ENCODE measurements at places on chromosomes 1 and 21.

DNA sequence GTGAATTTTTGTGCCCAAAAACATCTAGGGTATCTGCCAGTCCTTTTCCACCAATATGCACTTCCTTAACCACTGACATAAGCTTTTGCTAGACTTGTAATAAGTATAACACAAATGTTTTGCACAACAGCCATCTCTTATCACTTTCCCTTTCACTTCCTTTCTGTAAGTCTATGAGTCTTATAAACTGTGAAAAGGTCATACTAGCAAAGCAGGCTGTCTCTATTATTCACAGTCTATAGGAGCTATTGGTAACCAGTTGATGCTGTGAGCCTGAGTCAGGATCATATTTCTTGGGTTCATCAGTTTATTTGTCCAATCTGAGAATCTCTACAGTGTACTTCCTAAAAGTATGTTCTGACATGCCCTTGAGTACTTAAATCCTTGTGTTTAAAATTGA lies 172.6 kb downstream of the CHRM3 start:
- DNase-seq: no peak

DNA sequence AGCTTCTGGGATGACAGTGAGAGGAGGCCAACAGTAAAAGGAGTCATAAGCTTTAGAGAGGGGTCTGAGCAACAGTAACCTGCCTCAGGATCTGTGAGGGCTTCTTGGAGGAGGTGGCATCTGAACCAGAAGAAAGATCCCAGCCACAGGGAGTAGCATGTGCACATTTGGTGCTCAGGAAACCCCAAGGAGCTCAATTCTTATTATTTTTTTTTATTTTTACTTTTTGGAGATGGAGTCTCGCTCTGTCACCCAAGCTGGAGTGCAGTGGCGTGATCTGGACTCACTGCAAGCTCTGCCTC lies 4.7 kb downstream of the THEMIS2 start:
- DNase-seq: no peak

DNA sequence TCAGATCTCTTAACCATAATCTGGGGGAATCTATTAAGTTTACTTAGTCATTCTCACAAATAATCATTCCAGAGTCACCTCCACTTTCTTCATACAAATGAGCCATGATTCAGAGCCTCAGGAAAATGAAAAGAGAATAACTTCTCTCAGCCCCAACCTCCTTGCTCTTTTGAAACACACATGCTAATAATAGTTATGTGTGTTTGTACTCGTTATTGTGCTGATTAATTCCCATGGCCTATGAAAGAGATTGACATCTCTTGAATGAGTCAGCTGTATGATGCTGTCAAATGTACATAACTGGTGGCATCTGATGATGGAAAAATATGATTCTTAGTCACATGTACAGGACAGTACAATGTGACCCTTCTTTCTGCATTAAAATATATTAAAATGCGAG lies 41.5 kb downstream of the DTL start:
- DNase-seq: no peak

DNA sequence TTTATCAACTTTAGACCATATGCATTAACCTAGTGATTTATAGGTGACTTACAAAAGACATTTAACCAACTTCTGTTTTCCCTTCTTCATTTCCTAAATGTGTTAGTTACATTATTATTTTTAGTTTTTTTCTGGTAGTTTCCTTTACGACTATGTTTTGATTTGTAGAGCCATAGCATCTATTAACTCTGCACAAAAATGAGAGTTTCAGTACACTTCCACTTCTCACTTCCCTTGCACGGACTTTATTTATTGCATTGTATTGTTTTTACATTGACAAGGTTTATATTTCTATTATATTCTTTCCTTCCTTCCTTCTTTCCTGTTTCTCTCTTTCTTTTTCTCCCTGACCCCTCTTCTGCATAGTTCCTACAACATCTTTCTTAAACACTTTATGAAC lies 14.7 kb downstream of the PKN2 start:
- no peak for DNase-seq

GRCh38 chr1:21266119-21266774 lies 24.0 kb downstream of the ECE1 start:
- no peak for DNase-seq

DNA sequence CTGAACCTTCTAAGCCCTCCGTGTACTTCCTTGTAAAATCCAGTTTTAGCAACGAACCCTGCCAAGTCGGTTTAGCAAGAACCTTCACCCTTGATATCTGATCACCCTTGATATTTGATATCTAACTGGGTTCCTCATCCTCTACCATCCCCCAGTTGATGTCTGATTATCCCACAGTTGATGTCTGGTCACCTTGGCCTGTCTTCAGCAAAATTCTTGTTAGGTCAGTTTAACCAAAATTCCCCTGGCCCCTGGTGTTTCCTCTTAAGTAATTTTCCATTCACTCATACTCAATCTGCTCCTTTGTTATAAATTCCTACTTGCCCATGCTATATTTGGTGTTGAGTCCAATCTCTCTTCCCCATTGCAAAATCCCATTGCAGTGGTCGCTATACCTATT lies 114.5 kb upstream of the ZNHIT6 start:
- no peak for DNase-seq

- DNase-seq: no peak
These were observed 28.9 kb upstream of the KLF18 start for GRCh38 chr1:44170281-44170823.

DNA sequence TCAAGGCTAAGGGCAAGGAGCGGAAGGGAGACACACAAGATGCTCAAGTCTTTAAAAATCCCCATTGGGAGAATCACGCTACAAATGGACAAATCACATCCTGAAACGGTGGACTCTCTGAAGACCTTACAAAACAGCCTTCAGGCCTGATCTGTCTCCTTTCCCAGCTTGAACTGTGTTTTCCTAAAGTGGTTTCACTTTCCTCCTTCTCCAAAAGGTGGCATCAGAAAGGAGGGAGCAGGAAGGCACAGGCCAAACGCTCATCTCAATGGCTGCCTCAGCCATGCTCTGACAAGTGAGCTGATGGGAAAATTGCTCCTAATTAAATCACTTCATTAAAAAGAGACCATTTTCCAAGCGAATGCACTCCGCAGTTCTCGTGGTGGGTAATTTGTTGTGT lies 47.7 kb downstream of the UTP25 start:
- DNase-seq: no peak

DNA sequence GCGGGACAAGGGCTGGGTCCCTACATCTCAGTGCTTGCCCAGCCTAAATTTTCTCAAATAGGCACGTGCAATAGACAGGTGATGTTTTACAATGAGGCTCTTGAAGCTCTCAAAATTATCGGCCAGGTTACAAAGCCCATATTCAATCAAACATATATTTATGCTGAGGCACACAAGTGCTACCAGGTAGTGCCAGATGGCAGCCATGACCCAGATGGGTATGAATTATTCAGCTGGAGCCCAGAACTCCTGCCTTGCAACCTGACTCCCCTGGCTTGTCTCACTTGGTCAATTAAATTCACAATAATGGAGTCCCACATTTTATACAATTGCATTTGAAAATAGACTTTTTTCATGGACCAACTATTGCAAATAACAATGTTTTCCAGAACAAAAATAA lies 12.3 kb upstream of the ADAM30 start:
- DNase-seq: no peak

- DNase-seq: no peak
These were observed 926 bp upstream of the ATP1B1 start for GRCh38 chr1:169105434-169106094.

- no peak for DNase-seq
These were observed 495.6 kb upstream of the NEGR1 start for GRCh38 chr1:72777918-72778317.

DNA sequence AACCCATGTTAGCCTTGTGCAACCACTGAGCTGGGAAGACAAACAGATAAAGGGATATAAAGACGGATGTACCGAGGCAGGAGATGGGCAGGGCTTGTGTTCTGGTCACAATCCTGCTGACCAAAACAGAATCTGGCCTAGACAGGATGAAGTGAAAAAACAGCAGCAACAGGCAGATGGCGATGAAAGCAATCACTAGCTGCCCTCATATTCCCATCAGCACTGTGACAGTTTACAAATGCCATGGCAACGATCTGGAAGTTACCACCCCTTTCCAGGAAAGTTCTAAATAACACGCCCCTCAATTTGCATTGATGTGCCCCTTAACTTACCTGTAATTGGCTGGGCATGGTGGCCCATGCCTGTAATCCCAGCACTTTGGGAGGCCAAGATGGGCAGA lies 40.6 kb upstream of the CD46 start:
- DNase-seq: no peak

DNA sequence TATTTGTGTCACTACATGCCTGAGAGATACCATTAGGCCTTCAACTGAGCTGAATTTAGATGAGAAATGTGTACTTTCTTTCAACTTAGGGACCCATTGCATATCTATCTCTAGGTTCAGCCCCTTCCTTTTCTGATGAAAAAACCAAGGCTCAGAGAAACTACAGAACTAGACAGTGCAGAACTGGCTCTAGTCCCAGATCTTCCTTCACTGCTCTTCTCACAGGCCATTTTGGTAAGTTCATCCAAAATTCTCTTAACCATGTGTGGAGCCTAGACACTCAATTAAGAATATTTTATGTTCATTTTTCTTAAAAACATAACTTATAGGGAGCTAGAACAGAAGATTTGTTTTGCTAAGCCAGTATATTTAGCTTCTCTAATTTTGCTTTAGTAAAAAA lies 128.9 kb downstream of the ASTN1 start:
- no peak for DNase-seq

DNA sequence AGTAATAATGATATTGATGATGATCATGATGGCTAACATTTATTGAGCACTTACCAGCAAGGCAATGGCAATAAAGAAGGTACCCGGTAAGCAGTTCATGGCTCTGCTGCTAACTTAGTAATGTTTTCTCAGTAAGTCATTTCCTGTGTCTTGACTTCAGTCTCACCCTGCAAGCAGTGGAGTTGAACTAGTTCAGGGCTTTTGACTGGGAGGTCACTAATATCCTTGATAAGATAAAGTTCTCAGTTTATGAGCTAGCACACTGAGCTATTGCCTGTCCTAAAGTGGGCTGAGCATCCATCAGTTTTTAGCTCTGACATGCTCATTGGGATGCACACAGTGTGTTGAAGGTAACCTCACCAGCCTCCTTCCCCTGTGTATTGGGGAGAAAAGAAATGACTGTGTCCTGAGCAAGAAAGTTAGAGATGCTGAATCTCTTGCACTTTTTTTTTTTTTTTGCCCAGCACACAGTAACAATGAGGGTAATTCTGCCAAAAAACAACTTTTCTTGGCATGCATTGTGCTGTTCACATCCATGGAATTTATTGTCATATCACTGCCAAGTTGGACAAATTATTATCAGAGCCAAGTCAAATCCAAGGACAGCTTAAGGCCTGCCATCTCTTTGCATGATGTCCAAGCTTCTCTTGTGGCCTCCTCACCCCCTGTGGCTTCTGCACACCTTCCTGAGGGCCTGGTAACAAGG lies 55.5 kb upstream of the GADD45A start:
- no peak for DNase-seq

DNA sequence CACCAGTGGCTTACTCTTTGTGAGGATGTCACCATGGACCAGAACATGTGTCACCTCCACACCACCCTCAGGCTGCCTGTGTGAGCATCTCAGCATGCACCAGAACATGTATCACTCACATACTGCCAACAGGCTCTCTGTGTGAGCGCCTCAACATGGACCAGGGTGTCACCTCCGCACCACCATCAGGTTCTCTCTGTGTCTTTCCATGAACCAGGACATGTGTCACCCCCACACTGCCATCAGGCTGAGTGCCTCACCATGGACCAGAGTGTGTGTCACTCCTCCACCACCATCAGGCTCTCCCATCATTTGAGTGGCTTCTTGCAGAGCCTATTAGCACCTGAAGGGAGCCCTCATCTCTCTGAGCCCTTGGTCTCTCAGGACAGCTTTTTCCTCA lies 125.2 kb downstream of the ZNF648 start:
- no peak for DNase-seq

- no peak for DNase-seq
These were observed 68.9 kb upstream of the FAM78B start for GRCh38 chr1:166235728-166236127.

GRCh38 chr1:228875741-228876140 lies 140.5 kb downstream of the RHOU start:
- no peak for DNase-seq

GRCh38 chr21:20419772-20420171 lies 578.4 kb upstream of the NCAM2 start:
- DNase-seq: no peak
